ENCODE measurements at places on chromosomes 1 and 21. TPM values are rescaled to one million over a fixed set of nuclear protein-coding genes. Genes with fewer than 3 reads are reported as not detected.

ZNF669 gene
- total RNA-seq: 3.5 TPM

BARHL2 gene
- not detected for total RNA-seq

C1orf87 gene
- not detected for total RNA-seq

DNASE2B gene
- not detected for total RNA-seq

HEATR1 gene
- 29.2 TPM for total RNA-seq

KCNA10 gene
- total RNA-seq: 0.07 TPM

Data from smooth muscle cell of the pulmonary artery (primary cell).